ENCODE measurements at places on chromosomes 12 and 14. TPM values are rescaled to one million over a fixed set of nuclear protein-coding genes. Genes with fewer than 3 reads are reported as not detected.

The IL26 gene
- total RNA-seq, result not detected

The TGFB3 gene
- 0.54 TPM for total RNA-seq

The HOTAIR gene
- 0.12 TPM for total RNA-seq

The ITGB7 gene
- 0.30 TPM for total RNA-seq

The C14orf180 gene
- total RNA-seq, result not detected

The GLIPR1L1 gene
- total RNA-seq, result not detected

The SIX4 gene
- total RNA-seq, result 2.8 TPM

The LHX5 gene
- 0.06 TPM for total RNA-seq

The FAM181A gene
- not detected for total RNA-seq

The MYF6 gene
- total RNA-seq, result not detected

The CCDC175 gene
- total RNA-seq, result not detected

The ATP2A2 gene
- 307 TPM for total RNA-seq

The BTG1 gene
- 52.6 TPM for total RNA-seq

The SPIC gene
- total RNA-seq, result not detected

The PRB2 gene
- total RNA-seq, result not detected

The EGLN3 gene
- total RNA-seq, result 5.3 TPM

The CLEC2D gene
- 0.32 TPM for total RNA-seq

The MOAP1 gene
- 13.7 TPM for total RNA-seq

The KRT6C gene
- total RNA-seq, result not detected

The HOXC9 gene
- 14.7 TPM for total RNA-seq

The RPGRIP1 gene
- total RNA-seq, result 0.15 TPM

The DDHD1 gene
- 7.3 TPM for total RNA-seq

The CD163L1 gene
- 0.23 TPM for total RNA-seq

The SPTB gene
- total RNA-seq, result 1.7 TPM

The GNB3 gene
- 1.5 TPM for total RNA-seq

The AICDA gene
- 0.13 TPM for total RNA-seq

The JAG2 gene
- 25.3 TPM for total RNA-seq

The PGF gene
- total RNA-seq, result 4.9 TPM

The MSI1 gene
- total RNA-seq, result 1.5 TPM

The OAS2 gene
- 0.08 TPM for total RNA-seq

The PCNX4 gene
- total RNA-seq, result 35.4 TPM

The COCH gene
- 25.7 TPM for total RNA-seq

The POTEM gene
- not detected for total RNA-seq

The FIGNL2 gene
- 0.21 TPM for total RNA-seq

The MANSC1 gene
- 4.5 TPM for total RNA-seq

The GPR84 gene
- 0.09 TPM for total RNA-seq

The DPF3 gene
- 0.16 TPM for total RNA-seq

The PAX9 gene
- 1.6 TPM for total RNA-seq

Data from A549 treated with dexamethasone at 1 μM for 4 hours (cell line).